ENCODE measurements at places on chromosomes 11 and 22.

- no peak for DNase-seq
Observed at GRCh38 chr11:36101466-36101865, 157.6 kb downstream of the LDLRAD3 start.

GRCh38 chr11:135069890-135070289 is 657.8 kb upstream of the B3GAT1 start:
- DNase-seq, result no peak

DNA sequence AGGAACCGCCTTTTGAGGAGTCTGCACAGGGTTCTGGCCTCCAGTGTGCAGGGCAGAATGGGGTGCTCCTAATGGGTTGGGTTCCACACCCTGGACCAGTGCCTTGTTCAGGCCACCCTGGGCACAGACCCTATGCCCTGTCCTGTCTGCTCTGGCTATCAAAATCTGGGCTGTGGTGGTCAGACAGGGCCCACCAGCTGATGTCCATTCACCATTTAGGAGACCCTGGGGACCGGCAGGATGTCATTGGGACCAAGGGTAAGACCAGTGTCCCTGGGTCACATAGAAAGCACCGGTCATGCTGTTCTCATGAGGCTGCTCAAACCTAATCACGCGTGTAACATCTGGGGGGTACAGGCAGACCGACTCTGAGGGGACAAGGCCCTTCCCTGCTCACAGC is 37.3 kb downstream of the PARVG start:
- DNase-seq, result no peak

- no peak for DNase-seq
Observed at GRCh38 chr11:86514453-86514852, 139.8 kb downstream of the CCDC81 start.

DNA sequence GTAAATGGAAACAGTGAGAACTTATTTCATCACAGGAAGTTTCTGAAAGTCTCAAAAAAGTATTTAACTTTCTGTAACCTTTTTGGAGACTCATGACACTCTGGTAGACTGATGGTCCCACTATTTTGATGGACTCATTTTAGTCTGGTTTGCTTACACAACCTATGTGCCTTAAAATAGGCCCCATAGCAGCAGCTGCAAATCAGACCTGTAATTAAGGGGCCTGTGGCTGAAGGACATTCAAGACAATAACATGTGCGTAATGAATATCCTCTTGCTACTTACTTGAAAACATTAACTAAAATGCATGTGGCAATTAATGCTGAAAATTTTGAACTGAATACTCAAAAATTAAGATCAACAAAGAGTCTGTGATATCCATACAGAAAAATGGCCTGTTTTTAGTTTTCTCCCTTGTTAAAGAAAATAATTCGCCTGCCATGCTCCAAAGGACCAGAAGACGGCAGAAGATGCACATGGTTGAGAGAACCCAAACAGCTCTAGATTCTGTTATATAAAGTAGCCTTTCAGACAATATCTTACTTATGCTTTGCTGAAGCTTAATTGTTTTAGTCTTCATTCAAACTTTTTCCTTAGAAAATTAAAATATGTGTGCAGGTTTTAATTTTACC is 568.5 kb downstream of the KCNA4 start:
- DNase-seq, result no peak

GRCh38 chr22:28044546-28045173 is 125.6 kb upstream of the PITPNB start:
- no peak for DNase-seq

DNA sequence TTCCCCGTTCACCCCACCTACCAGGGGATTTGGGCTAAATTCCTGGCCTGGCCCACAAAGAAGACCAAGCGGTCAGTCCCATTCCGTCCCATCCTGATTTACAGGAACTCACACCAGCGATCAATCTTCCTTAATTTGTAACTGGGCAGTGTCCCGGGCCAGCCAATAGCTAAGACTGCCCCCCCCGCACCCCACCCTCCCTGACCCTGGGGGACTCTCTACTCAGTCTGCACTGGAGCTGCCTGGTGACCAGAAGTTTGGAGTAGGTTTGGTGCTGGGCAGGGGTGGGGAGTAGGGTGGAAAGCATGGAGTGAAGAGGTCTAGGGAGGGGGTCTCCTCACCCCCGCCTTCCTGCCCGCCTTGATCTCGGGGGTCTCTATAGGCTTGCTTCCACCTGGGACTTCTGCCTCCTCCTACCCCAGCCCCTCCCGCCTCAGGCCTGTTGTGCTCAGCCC is at the start of gene SERPING1:
Gene SERPING1, plus strand, starts transcription at position 225 of the 455 bp plus-strand sequence. CDS start 586 bp downstream, outside the sequence.
- DNase-seq, result no peak

DNA sequence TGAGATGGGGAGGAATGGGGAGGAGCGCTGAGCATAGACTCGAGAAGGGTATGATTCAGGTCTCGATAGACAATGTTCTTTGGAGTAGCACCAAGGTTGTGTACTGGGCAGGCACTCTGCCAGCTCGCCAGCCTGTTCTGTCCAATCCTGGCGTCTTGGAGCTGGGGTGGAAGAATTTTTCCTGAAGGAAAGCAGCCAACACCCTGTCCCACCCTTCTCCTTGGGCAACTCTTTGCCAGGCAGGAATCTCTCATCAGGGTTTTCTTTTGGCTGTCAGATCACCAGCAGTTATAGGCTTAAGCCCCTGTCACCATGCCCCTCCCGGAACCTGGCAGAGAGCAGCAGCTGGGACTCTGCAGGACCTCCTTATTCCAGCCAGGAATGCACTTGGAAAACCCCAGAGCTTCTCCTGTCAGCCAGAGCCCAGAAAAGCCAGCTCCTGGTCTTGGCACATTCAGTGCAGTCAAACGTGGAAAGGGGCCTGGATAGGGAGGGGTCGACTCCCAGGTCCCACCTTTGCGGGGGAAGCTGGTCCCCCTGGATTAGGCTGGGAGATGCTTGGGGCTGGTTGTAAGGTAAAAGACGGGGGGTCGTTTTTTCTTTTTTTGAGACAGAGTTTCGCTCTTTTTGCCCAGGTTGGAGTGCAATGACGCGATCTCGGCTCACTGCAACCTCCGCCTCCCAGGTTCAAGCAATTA is 14.4 kb upstream of the SPTBN2 start:
- DNase-seq, result no peak

- DNase-seq, result no peak
Observed at GRCh38 chr11:12224537-12224893, 114.1 kb downstream of the MICAL2 start.

- DNase-seq, result no peak
Observed at GRCh38 chr11:77201991-77202841, 74.2 kb downstream of the MYO7A start.

All from iPS DF 19.7 (cell line).